Activated naive CD8-positive, alpha-beta T cell treated with anti-CD3 and anti-CD28 coated beads, Interleukin-2, amount 10 ng/mL, durations not matched to agents 7 days and 5 days (primary cell): ENCODE measurements at places on chromosomes 16 and 17. TPM values are rescaled to one million over a fixed set of nuclear protein-coding genes. Genes with fewer than 3 reads are reported as not detected.

The RHBDL3 gene
- total RNA-seq = 0.72 TPM

The KCNH4 gene
- total RNA-seq = 0.09 TPM

- DNase-seq = no peak
Observed at GRCh38 chr17:72465191-72466024, 344.6 kb downstream of the SOX9 start.

- no peak for DNase-seq
Observed at GRCh38 chr17:43855061-43855460, 8.1 kb downstream of the CD300LG start.

GRCh38 chr17:81302861-81303333 lies 7.8 kb upstream of the SLC38A10 start:
- no peak for DNase-seq

The CTRB2 gene
- total RNA-seq = not detected

DNA sequence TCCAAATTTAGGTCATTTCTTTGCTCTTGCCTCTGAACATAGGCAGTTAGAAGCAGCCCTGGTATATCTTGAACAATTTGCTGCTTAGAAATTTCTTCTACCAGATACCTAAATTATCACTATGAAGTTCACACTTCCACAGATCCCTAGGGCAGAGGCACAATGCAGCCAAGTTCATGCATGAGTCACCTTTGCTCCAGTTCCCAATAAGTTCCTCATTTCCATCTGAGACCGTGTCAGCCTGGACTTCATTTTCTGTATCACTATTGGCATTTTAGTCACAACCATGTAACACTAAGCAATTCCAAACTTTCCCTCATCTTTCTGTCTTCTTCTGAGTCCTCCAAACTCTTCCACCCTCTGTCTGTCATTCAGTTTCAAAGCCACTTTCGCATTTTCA lies 45.0 kb downstream of the KCNJ16 start:
- DNase-seq = no peak

GRCh38 chr16:4046221-4046620 lies 70.0 kb downstream of the ADCY9 start:
- DNase-seq = no peak

GRCh38 chr17:49213399-49213798 lies 2.9 kb downstream of the ABI3 start:
- DNase-seq = no peak

The MAP2K6 gene
- 13.6 TPM for total RNA-seq

- DNase-seq = no peak
Observed at GRCh38 chr16:53809088-53809932, 105.4 kb downstream of the FTO start.

The SULT1A1 gene
- total RNA-seq = 17.5 TPM

The TBC1D3H gene
- total RNA-seq = not detected

DNA sequence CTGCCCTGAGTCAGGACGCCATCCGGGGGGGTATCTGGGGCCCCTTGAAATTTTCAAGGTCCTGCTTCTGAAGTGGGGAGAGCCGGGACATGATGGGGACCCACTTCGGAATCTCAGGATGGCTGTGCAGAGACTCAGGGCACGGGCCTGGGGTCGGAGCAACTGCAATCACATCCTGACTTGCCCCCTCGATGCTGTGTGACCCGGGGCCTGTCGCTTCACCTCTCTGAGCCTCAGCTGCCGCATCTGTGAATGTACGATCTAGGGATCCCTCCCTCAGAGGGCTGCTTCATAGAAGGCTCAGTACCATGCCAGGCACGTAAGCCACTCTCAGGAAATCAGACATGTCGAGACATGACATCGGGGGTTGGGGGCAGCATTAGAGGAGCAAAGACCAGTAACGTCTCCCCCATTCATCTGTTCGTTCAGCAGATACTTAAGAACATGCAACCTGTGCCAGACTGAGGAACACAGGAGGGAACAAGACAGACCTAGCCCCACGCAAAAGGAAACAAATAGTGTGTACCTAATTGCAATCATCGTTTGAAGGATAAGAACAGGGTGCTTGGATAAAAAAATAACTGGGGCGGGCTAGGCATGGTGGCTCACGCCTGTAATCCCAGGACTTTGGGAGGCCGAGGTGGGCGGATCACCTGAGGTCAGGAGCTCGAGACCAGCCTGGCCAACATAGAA lies 229.6 kb downstream of the PARN start:
- DNase-seq = no peak

The ABCC12 gene
- total RNA-seq = not detected

DNA sequence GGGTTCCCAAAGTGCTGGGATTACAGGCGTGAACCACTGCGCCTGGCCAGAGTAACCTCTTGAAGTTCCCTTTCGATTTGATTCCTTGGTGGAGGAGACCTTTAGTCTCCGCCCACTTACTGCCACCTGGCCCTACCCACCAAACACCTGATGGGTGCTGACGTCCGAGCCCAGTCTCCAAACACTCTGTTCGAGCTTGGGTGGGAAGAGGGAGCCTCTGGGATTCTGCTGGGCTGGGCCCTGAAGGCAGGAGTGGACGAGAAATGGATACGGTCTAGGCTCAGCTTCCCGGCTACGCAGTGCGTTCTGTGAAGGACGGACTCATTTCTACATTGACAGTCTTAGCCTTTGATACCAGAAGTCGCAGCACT lies 870 bp upstream of the ITGA3 start:
- DNase-seq = no peak

DNA sequence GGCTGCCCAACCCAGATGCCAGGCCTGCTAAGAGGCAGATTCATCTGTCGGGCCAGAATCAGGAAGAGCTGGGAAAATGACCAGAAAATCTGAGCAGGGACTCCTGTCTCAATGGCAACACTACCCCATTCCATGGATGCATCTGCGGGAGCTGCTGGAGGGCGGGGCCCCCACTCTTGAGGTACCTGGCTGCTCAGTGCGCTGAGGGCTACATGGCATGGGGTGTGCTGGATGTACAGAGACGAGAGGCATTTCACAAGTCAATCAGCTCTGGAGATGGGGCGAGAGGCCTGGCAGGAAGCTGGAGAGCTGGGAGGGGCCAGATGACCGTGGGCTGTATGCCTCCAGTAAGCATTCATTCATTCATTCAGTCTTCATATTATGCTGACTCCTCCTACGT lies 6.4 kb downstream of the SDK2 start:
- no peak for DNase-seq

GRCh38 chr17:64212122-64212521 lies 50.9 kb downstream of the TEX2 start:
- DNase-seq = no peak

The IRF8 gene
- total RNA-seq = 30.8 TPM

The DNASE1L2 gene
- 3.2 TPM for total RNA-seq

The TNFSF12 gene
- 95.7 TPM for total RNA-seq

- no peak for DNase-seq
Observed at GRCh38 chr17:35002876-35003551, 22.7 kb downstream of the LIG3 start.

The PRKCB gene
- 123 TPM for total RNA-seq

GRCh38 chr17:80005360-80006338 lies 30.0 kb downstream of the TBC1D16 start:
- DNase-seq = peak; percentile 71

- DNase-seq = no peak
Observed at GRCh38 chr16:80752541-80752940, 51.9 kb downstream of the CDYL2 start.

DNA sequence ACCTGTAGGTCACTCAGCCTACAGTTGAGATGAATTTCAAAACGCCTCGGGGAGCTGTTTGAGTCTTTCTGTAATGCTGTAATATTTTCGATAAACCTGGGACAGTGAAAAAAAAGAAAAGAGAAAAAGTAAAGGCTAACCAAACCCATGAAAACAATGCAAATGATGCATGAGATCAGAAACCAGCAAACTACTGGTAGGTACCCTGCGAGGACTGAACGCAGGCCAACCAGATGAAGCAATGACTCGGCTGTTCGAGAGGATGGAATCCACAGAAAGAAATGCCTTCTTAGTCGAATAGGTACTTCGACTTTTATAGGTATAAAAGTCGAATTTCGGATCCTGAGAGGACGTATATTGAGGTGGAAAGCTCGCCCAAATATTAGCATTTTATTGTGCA lies 509 bp upstream of the ATAD5 start:
- DNase-seq = no peak

The PAQR4 gene
- 40.7 TPM for total RNA-seq

DNA sequence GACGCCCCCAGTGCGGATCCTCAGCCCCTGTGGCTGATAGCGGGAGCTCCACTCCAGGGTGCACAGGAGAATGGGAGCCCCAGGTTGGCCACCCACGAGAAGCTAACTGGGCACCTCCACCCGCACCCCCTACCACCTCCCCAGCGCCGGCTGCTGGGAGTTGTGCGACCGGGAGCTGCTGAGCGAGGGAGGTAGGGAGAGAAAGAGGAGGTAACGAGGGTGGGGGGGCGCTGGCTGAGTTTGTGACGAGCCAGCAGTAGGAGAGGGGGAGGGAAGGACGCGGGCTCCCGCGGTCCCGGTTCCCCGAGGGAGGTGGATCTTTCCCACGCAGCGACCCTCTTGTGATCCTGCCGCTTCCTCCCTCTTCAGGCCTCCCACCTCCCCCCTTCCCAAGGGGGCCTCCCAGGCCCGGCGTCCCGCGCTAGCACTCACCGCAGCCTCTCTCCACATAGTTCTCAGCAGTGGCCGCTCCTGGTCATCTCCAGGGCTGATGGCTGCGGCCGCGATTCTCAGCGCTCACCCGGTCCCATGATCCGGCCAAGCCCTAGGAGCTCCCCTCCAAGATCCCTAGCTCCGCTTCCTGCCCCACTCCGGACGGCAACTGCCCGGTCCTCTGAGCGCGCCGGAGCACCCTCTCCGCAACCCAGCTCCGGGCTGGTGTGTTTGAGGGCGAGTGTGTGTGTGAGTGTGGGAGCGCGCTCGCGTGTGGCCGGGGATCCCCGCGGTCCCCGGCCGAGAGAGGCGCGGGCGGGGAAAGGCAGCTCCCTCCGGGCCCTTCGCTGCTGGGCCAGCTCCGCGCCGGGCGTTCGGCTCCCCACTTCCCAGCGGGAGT lies at the start of gene GRIN2A:
TSS of gene GRIN2A (minus strand) at position 207 of the 832 bp plus-strand sequence. CDS start 2,017 bp downstream, outside the sequence.
- peak; percentile 30 for DNase-seq

DNA sequence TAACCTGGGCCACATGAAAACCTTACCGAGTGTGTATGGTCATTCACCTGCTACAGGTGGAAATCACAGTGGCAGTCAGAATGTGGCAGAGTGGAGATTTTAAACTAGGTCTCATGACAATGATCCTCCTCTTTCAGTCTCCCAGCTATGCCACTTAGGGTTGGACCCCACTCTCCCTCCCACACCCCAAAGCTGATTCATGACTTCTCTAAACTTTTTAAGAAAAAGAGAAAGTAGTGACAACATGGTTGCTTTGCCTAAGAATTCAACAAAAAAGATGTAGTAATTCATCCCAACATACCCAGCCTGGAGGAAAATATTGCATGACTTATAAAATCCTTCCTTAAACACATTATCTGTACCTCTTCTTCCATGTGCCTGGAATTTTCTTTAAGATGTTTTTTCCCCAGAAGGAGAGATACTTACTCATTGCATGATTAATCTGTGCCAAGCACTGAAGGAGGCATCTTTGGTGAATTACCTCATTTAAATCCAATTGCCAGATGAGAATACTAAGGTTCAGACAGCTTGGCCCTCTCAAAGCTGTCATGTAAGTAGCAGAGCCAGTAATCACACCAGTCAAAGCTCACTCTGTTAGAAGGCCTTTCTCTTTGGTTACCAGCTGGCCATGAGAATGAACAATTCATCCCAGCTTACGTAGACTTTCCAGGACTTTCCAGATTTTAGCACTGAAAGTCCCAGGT lies 119.9 kb downstream of the COPRS start:
- no peak for DNase-seq

GRCh38 chr17:5680766-5681165 lies 96.5 kb upstream of the NLRP1 start:
- DNase-seq = no peak

GRCh38 chr17:56186222-56186786 lies 33.0 kb downstream of the ANKFN1 start:
- DNase-seq = no peak

DNA sequence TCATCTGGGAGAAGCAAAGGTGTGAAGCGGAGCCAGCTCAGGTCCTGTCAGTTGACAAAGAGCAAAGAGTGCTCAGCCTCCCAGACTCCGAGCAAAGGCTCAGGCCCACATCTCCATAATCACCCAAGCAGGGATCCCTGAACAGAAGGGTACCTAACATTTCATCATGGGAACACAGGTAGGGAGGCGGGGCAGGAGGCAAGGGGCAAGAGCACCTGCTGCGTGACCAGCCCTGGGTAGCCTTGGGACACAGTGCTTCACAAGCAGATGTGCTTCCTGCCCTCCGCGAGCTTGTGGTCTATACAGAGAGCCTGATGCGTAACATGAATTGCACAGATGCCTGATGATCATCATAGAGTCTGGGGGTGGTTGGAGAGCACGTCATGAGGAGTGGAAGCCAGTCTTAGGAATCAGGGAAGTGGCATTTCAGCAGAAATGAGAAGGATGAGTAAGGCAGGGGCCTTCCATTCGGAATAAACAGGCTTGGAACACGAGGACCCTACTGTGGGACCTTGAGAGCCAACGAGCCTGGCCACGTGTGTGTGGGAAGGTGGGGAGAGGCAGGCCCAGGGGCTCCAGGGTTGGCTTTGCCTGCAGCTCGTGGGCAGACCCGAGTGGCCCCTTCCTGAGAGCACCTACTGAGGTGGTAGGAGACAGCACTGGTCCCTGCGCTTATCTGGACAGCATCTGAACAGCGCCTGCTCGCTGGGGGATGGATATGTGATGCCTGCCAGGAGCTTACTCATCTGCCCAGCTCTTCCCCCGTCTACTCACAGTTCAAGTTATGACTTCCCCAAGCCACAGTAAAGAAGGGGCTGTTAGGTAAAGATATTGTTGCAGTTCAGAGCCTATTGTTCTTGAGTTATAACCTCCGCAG lies 125.8 kb downstream of the CCDC182 start:
- no peak for DNase-seq

- DNase-seq = no peak
Observed at GRCh38 chr17:43733956-43734355, 24.6 kb downstream of the SOST start.

The CCDC78 gene
- 6.1 TPM for total RNA-seq

DNA sequence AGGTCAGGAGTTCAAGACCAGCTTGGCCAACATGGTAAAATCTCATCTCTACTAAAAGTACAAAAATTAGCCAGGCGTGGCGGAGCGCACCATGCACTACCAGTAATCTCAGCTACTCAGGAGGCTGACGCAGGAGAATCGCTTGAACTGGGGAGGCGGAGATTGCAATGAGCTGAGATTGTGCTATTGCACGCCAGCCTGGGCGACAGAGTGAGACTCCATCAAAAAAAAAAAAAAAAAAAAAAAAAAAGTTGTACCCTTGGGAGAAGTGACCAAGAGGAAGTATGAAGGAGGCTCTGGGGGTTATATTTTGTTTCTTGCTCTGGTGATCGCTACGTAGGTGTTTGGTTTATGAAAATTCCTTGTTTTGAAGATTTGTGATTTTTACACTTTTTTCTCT lies 66.3 kb downstream of the LITAF start:
- no peak for DNase-seq
